ENCODE measurements at places on chromosomes 16 and 17. TPM values are rescaled to one million over a fixed set of nuclear protein-coding genes. Genes with fewer than 3 reads are reported as not detected.

The PLK1 gene
- 1.3 TPM for total RNA-seq

The TP53TG3F gene
- total RNA-seq = not detected

The RNF222 gene
- total RNA-seq = not detected

The RNU2-1 gene
- not detected for total RNA-seq

The SCGB1C2 gene
- total RNA-seq = not detected

The TLCD3B gene
- total RNA-seq = 0.29 TPM

The NTN1 gene
- total RNA-seq = 3.7 TPM

The SLC16A13 gene
- total RNA-seq = 3.5 TPM

The LRRC37A gene
- 7.8 TPM for total RNA-seq

The GCGR gene
- total RNA-seq = not detected

The MYH10 gene
- 54.7 TPM for total RNA-seq

The GP1BA gene
- not detected for total RNA-seq

The KIF19 gene
- 1.3 TPM for total RNA-seq

The NACA2 gene
- total RNA-seq = not detected

The PTGES3L gene
- not detected for total RNA-seq

The TPSG1 gene
- not detected for total RNA-seq

The TMEM100 gene
- total RNA-seq = 20.3 TPM

The TAC4 gene
- not detected for total RNA-seq

The MTMR4 gene
- total RNA-seq = 35.7 TPM

The KRTAP2-1 gene
- total RNA-seq = not detected

The GLP2R gene
- total RNA-seq = 3.7 TPM

The MMP2 gene
- 113 TPM for total RNA-seq

The ZSCAN10 gene
- not detected for total RNA-seq

The ROGDI gene
- total RNA-seq = 6.6 TPM

The TSNAXIP1 gene
- total RNA-seq = 3.9 TPM

The MYH3 gene
- total RNA-seq = 2.2 TPM

The P2RX5 gene
- 2.0 TPM for total RNA-seq

The CD300A gene
- total RNA-seq = 15.7 TPM

The FOXF1 gene
- total RNA-seq = 0.15 TPM

The SETD1A gene
- 5.6 TPM for total RNA-seq

The CNTROB gene
- total RNA-seq = 27.2 TPM

The CCDC144A gene
- 20.6 TPM for total RNA-seq

The DOC2B gene
- 5.9 TPM for total RNA-seq

The HS3ST3A1 gene
- total RNA-seq = 1.4 TPM

The ZMYND15 gene
- total RNA-seq = 0.96 TPM

The PRSS53 gene
- total RNA-seq = 2.0 TPM

The MAP2K4 gene
- 47.6 TPM for total RNA-seq

The CCL4L2 gene
- total RNA-seq = 6.1 TPM

The MYH2 gene
- not detected for total RNA-seq

The NMT1 gene
- total RNA-seq = 84.0 TPM

The RASL10B gene
- 27.8 TPM for total RNA-seq

The BANP gene
- total RNA-seq = 45.4 TPM

The AIPL1 gene
- total RNA-seq = not detected

The CSH2 gene
- not detected for total RNA-seq

The TMEM238L gene
- total RNA-seq = 0.66 TPM

The EME1 gene
- total RNA-seq = 0.29 TPM

The CNGB1 gene
- not detected for total RNA-seq

The LRRC59 gene
- total RNA-seq = 42.1 TPM

The GRAP gene
- total RNA-seq = 9.8 TPM

The NUPR1 gene
- 47.5 TPM for total RNA-seq

The PRR15L gene
- not detected for total RNA-seq
